ENCODE measurements at places on chromosomes 6 and 20.
A peak's percentile ranks its signal among the peaks of the same experiment; 100 is the strongest.

GRCh38 chr6:47545223-47545622 is 67.6 kb downstream of the CD2AP start:
- no peak for DNase-seq

- peak; percentile 51 for DNase-seq
Observed at GRCh38 chr20:62824476-62825332, 7.9 kb downstream of the COL9A3 start.

- DNase-seq = no peak
Observed at GRCh38 chr6:16104624-16105433, 24.1 kb upstream of the MYLIP start.

DNA sequence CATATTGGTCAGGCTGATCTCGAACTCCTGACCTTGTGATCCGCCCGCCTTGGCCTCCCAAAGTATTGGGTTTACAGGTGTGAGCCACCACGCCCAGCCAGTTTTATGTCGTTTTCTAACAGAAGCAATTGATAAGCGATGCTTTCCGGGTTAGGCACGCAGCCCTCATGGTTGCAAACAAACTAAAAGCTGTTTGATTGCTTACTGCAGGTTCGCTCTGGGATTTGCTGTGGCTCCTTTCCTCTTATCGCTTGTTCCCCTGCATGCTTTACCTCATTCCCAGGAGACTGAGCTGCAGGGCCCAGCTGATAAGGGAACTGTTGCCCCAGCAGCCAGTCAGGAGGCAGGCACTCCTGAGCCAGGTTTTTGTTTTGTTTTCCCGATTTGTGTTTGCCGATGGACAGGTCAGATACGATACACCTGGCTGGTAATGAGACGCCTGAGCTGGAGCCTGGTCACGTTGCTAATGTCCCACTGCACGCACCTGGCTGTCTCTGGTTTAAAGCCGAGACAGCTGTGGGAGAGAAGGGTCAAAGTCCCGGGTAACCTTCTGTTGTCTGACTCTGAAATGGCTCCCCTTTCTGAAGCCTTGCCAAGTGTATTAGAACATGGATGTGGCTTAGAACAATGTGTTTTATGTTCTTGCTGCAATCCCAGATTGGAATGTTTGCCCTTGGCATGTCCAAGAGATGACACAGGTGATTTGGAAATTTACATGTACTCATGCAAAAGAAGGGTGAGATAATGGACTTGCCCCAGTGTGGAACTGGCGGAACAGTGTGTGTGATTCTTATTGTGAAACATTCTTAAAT is 19.9 kb downstream of the DSP start:
- DNase-seq = peak; percentile 89

- DNase-seq = no peak
Observed at GRCh38 chr6:44073612-44074438, 53.4 kb downstream of the MRPL14 start.

DNA sequence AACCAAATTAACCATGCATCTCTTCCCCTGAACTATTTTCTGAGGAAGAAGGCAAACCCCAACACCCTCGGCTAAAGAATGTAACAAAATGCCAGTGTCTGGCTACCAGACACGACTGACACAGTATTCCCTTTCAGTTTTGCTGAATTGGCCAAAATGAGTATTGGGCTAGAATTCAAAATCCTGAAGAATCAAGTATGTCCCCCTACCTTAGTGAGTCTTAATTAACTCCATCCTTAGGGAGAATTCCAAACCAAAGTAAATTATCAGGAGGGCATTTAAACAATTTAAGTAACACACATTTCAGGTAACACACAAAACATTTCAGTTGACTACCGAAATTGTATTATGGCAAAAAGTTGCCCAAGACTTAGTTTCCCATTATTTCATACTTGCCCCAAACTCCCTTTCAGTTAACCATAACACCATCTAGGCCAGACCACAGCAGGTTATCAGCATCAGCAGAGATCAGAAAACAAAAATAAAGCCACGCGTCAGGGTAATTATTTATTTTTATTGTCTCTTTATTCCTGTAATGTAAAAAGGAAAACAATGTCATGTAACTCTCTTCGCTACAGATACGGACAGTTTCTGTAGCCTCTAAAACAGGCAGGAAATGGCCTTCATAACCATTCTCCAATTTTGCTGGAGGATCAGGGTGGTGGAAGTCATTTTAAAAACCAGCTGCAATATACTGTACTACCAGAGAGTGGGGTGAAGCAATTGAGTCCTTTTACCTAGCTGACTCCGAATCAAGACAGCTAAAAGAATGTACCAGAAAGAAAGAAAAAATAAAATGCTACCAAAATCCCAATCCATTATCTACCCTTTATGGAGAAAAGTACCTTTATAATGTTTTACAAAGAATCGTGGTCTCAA is 1.9 kb downstream of the SNX5 start:
- peak; percentile 13 for DNase-seq

Measured in NCI-H1105 treated with DMSO at 0.1 percent for 48 hours (cell line).